CD8-positive, alpha-beta memory T cell (primary cell): ENCODE measurements at places on chromosomes 4 and X.

DNA sequence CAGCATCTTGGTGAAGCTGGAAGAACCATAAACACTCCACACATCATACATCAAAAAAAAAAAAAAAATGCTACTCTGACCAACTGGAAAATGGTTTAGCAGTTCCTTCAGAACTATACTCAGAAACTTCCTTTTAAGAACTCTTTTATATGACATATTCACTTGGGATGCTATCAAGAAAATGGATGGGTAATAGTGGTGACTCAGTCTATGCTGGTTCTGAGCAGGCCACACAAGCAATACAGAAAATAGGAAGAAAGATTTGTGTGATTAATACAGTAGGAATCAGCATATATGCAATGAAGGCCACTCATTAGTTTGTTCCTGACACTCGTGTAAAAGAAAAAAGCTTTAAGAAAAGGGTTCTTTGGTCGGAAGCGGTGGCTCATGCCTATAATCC lies 123.5 kb upstream of the FAT4 start:
- no peak for DNase-seq

DNA sequence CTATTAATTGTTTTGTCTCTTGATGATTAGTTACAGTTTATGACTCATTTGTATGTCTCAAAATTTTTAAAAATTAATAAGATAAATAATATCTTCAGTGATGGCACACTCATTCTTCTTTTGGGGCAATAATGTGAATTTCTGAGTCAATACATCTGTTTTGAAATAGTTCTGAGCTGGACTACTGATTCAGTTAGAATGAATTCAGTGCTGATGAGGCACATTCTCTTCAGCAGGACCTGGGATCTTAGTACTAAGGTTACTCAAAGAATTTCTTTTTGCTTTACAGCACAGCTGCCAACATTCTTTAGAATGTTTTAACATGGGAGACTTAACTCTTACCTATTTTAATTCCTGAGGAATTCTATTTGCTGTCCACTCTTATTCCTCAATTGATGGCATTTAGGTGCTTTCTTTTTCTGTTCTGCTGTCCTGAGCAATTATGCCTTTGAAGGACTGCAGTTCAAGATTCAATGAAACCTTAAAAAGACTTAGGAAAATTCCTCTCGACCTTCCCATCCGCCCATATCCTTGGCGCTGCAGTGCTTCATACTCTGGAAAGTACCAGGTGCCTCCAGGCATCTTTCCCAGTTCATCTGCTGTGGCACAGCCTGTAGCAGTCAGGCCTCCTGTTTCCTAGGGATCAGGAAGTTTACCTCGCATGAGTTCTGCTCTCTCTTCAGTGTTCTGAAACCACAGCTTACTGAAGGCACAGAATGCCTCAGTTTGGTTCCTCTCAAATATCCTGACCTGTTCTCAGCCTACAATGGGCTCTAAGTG lies 213.7 kb downstream of the FSTL5 start:
- no peak for DNase-seq

DNA sequence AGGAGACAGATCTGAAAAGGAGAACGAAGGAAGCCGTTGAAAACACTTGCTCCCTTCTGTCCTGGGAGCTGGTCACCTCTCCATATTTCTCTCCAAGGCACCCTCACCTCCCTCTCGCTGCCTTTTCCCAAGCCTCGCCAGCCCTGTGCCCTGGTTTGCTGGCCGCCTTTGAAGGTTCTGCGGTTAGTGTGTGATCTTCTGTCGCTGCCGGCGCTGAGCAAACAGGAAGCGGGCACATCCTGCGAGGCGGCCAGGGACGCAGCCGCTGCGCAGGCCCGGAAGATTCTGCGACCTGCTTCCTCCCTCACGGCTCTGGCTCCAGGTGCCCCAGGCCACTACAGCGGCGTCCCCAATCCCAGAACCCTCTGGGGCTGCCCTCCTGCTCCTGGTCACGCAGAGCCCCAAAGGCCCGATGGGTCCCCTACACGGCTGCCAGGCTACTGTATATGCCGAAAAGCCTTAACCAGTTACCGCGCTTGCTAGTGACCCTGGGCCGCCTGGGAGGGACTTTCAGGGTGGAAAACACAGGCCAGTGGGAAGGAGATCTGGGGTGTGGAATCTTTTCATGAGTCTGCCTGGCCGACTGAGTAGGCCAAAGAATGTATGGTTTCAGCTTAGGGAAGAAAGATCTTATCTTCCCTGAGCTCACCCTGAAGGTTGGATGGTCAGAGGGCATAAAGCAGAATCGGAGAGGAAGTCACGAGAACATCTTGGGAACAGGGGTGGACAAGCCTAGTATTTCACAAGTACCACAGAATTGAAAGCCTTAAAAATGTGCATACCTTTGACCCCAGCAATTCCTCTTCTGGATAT lies 2.3 kb upstream of the SASH3 start:
- DNase-seq, result peak; percentile 85

DNA sequence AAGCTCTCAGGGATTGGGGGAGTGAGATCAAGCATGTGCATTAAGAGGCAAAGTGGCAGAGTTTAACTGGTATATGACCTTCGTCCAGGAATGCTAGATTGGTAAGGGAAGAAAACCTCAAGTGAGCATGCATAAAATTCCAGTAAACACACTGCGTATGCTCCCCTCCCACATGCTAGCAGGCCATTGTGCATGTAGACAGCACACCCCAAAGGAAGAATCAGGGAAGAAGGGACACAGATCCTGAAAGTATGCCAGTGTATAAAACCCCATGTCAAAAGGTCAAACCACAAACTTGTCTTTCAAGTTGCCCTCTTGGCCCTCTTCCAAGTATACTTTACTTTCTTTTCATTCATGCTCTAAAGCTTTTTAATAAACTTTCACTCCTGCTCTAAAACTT lies 405.2 kb upstream of the CNKSR2 start:
- no peak for DNase-seq

DNA sequence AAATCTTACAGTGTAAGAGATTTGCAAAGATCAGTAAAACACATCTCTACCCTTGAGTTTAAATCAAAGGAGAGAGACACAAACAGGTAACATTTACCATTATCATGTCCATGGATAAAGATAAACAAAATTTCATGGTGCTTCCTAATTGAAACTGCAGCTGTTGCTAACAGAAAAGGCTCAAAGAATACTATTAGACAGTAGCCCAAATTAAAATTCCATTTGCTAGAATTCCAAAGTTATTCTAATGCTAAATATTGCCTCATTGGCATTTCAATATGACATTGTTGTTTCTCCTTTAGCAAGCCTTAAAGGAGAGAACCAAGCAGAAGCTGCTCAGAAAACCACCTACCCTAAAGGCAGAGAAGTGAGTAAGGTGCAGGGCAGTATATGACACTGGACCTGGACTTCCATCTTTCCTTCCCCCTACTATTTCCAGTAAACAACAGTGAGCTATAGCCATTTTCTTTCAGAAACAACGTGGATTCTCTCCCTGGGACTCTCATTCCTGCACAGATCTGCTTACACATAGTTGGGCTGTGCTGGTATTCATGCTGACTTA lies 19.5 kb upstream of the ZCCHC13 start:
- no peak for DNase-seq

DNA sequence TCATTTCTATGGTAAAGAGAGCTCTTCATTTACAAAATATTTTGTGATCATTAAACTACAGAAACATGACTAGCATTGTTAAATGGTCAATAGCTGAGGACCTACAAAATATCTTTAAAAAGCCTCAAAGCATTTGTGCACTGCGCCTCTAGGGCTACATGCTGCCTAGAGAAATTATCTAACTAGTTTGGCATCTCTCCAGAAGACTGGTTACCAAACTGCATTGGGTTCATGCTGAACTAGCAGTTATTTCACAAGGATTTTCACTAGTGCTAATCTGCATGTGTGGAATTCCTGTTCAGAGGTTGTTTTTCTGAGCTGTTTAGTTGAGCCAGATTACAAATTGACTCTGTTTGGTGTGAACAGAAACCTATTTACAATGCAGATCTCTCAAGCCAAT lies 58.5 kb upstream of the PITX2 start:
- no peak for DNase-seq

DNA sequence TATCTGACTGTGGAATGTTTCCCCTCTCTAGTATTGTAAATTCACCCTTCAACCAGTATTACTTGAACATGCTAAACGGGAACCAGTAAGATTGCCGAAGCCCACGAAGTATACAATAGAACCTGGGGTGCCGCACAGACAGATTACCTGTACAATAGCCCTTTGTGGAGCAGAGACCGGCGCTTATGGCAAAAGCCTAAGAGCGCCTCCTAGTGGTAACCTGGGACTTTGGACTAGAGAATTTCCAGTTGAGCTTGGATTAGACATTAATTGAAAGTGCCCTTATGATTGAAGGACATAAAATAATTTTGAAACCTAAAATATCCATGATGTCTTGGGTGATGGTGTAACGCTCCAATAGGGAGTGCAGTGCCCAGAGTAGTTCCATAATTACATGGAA lies 14.1 kb downstream of the ZNF157 start:
- peak; percentile 63 for DNase-seq

DNA sequence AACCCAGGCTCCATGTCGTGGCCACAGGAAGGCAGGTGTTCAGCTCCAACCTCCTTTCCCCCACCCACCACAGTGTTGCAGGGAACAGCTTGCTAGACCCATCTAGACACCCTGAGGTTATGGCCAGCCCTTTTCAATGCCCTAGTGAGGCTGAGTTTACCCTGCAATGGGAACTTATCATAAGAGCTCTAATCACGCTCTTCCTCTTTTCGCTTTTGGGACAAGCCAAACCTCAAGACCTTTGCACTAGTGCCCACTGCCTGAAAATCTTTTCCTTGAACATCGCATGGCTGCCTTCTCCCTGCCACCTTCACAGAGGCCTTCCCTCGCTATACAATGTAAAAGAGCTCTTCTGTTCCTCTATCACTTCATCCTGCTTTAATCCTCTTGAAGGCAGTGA lies 2.4 kb upstream of the FGFBP2 start:
- no peak for DNase-seq

DNA sequence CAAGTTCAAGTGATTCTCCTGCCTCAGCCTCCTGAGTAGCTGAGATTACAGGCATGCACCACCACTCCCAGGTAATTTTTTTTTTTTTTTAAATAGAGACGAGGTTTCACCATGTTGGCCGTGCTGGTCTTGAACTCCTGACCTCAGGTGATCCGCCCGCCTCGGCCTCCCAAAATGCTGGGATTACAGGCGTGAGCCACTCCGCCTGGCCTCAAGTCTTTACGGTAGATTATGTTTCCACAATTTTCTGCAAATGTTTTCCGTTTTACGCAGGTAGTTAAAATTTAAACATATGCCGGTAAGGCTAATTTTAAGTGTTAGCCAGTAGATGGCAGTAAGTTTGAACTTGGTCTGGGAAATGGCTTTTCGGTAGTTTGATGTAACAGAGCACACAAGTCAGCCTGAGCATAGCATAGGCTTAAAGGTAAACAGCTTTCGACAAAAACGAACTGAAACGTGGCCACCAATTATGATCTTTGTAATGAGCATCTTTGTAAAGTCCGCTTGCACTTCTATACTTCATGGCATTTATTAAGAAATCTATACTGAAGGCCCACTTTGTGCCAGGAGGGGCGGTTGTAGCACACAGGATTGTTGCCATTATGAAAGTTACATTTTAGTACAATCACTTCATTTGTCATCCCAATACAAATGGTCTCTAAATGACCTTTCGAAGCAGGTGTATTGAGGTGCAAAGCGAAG lies 31.1 kb downstream of the CCKAR start:
- DNase-seq, result no peak

DNA sequence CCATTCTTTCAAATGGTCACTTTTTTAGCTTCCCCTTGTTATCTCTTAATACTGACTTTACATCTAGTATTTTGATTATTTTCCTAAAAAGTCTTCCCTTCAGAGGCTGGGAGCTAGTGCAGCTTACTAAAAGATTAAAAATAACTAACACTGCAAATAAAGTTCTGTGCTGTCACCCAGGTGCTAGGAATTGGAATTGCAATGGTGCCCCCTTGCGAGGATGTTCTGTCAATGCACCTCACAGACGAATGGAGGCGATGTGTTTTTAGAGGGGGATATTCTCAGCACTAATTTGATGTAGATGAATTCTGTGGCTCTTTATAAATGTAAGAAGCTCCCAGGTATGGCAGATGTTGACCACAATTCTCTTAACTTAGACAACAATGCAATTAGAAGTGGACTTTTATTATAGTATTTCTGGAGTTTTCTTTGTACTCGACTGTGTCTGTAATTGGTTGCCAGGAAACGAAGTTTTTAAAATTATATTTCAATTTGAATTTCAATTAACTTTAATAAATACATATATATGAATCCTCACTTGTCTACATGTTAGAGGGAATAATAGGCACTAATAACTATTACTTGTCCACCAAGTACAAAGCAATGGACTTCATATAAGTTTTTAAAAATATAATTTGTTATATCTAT lies 22.0 kb upstream of the SMIM31 start:
- peak; percentile 25 for DNase-seq

GRCh38 chr4:90528551-90528950 lies 401.4 kb downstream of the CCSER1 start:
- DNase-seq, result no peak

DNA sequence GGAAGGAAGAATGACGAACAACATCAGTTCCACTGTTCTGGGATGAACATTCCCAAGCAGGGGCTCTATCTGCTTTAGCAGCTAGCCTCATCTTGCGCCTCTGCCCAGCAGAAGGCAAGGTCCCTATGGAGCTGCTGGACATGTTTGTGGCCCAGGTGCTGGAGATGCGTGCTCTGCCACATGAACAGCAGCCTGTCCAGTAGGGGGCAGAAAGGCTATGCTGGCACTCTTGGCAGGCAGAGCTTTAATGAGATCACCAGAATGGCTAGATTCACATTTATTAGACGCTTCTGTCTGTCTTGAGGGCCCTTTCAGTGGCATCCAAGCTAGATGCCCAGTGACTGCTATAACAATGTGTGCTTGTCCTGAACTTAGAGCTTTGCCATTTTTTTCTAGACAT lies 1826.0 kb downstream of the STIM2 start:
- DNase-seq, result no peak

GRCh38 chrX:108875548-108875947 lies 139.2 kb upstream of the IRS4 start:
- DNase-seq, result no peak

GRCh38 chr4:57462843-57463242 lies 352.7 kb upstream of the IGFBP7 start:
- no peak for DNase-seq

- no peak for DNase-seq
These were observed 98.5 kb upstream of the FAM47C start for GRCh38 chrX:36909676-36910030.

GRCh38 chr4:105067431-105067830 lies 79.2 kb upstream of the TET2 start:
- no peak for DNase-seq
